ENCODE measurements at places on chromosomes 3 and 15. TPM values are rescaled to one million over a fixed set of nuclear protein-coding genes. Genes with fewer than 3 reads are reported as not detected.

Gene EPHB3
- total RNA-seq = 99.4 TPM

Gene GRAMD1C
- total RNA-seq = 23.0 TPM

Gene MAP1A
- total RNA-seq = 3.1 TPM

Gene VPS39
- 52.3 TPM for total RNA-seq

Gene TTLL13
- total RNA-seq = 0.63 TPM

Gene DUOXA2
- not detected for total RNA-seq

Gene PLXNA1
- 39.2 TPM for total RNA-seq

Gene ADAMTSL3
- 8.6 TPM for total RNA-seq

Gene CHRNA7
- 0.95 TPM for total RNA-seq

Gene GASK1A
- 5.6 TPM for total RNA-seq

Gene GPR171
- total RNA-seq = 0.68 TPM

Gene CMTM8
- total RNA-seq = 24.7 TPM

Gene PLAAT1
- total RNA-seq = 7.1 TPM

Gene GLDN
- total RNA-seq = 4.8 TPM

Gene TLR9
- total RNA-seq = not detected

Gene PLS1
- 6.6 TPM for total RNA-seq

Gene CDHR4
- total RNA-seq = not detected

Gene THAP10
- total RNA-seq = 4.5 TPM

Gene RBP2
- not detected for total RNA-seq

Gene MCTP2
- 19.3 TPM for total RNA-seq

Gene CCR3
- total RNA-seq = 2.5 TPM

Gene TRIM71
- total RNA-seq = not detected

Gene CPB1
- total RNA-seq = not detected

Gene PRSS50
- 0.13 TPM for total RNA-seq

Data from lower leg skin (tissue), 4 donors.